ENCODE measurements at places on chromosomes 5 and 9. TPM values are rescaled to one million over a fixed set of nuclear protein-coding genes. Genes with fewer than 3 reads are reported as not detected.
A peak's percentile ranks its signal among the peaks of the same experiment; 100 is the strongest.

The FAM200C gene
- 3.8 TPM for total RNA-seq

The TMEM215 gene
- not detected for total RNA-seq

The TMEM252 gene
- total RNA-seq: not detected

The FAT2 gene
- total RNA-seq: not detected

The COL15A1 gene
- total RNA-seq: 55.9 TPM

The PDCD1LG2 gene
- 2.4 TPM for total RNA-seq

The IQGAP2 gene
- total RNA-seq: 4.2 TPM

- peak; percentile 80 for DNase-seq
Observed at GRCh38 chr5:194102-194501, 2.8 kb downstream of the LRRC14B start.

DNA sequence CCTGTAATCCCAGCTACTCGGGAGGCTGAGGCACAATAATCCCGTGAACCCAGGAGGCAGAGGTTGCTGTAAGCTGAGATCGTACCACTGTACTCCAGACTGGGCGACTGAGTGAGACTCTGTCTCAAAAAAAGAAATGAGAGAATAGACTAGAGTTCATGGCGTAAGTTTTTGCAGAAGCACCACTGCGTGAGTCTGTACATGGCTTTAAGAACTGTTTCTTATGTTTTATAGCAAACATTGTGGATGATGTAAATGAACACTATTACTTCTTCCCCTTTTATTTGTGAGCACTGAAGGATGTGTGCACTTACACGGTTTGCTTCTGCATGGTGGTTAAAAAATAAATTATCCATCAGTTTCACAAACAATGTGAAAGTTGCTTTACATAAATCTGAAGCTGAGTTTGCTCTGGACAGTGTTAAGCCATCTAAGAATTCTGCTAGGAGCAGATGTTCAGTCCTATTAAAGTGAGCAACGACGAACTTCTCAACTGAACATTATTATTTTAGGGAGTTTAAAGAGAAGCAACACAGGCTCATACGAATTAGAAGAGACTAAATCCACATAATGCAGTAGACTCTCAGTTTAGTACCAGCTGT lies 52.5 kb downstream of the ZFAND5 start:
- DNase-seq: no peak

- DNase-seq: peak; percentile 59
Observed at GRCh38 chr5:472076-472655, 29.2 kb downstream of the EXOC3 start.

GRCh38 chr5:115471345-115472063 lies 73.1 kb downstream of the FEM1C start:
- DNase-seq: peak; percentile 65

DNA sequence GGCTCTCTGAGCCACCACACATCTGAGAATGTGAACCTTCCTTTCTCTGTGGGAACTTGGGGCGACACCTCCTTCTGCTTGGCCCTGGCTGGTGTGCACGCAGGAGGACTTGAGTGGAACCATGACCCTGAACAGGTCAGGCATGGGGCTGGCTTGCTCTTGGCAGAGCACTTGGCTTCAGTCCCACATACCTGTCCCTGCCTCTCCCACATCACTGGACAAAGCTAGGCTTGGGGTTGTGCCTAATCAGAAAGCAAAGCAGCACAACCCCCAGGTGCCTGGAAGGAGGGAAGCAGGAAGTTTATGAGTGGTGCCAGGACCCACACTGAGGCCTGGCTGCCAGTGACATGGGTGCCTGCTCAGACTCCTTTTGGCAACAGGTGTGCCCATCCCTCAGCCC lies 13.2 kb downstream of the GADD45G start:
- no peak for DNase-seq

DNA sequence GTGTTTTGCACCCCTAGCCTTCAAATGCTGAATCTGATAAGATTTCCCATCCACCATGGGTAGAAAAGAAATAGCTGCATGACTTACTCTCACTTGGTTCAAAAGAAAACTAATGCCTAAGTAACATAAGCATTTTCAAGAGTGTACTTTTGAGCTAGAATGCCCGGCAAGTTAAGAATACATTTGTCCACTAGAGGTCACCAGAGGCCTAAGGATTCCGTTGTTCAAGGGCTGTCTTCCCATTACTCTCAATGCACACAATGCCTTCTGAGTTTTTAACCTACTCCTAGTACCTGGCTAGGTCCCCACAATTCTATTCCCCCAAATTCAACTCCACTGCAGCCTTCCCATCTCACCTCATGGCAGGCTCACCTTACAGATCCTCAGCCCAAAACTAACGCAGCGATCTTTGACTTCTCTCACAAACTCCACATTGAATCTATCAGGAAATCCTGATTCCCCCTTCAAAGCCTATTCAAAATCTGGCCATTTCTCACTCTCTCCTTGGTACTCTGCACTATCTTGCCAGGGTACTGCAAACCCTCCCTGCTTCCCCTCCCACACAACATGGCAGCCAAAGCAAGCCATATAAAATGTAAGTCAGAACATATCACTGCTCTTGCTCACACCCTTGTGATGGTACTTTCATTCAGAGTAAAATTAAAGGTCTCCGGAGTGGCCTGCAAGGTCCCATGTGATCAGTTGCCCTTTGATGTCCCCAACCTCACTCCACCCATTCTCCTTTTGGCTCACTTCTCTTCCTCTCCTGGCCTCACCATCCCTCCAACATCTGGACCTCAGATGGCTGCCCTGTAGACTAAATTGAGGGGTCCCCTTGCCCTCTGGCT lies 13.4 kb downstream of the OXCT1 start:
- DNase-seq: no peak

DNA sequence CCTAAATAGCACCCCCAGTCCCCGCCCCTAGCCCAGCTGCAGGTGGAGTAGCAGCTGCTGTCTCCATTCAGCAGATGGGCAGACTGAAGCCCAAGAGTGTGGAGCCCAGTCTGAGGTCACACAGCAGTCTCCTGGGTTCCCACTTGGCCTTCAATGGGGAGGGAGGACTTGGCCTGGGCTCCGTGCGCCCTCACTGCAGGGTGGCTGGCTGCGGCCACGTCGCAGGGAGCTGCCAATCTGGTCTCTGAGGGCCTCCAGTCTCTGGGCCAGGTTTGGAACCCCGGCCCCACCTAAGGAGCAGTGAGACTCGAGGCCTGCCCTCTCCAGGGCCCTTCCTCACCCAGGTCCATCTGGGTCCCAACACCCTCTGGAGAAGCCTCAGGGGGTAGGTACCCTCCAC lies 7.4 kb downstream of the KIF12 start:
- DNase-seq: no peak

DNA sequence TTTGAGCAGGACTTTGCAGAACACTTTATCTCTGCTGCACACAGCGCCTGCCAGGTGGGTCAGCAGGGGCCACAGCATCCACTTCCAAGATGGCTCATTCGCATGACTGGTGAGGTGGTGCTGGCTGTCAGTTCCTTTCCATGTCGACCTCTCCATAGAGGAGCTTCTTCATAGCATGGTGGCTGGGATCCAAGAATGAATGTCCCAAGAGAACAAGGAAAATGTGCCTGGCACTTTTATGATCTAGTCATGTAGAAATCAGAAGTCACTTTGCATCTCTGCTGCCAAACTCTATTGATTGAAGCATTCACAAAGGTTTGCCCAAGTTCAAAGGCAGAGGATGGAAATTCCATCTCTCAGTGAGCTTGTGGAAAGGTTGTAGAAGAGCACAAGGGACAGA lies 85.0 kb downstream of the GALNT10 start:
- no peak for DNase-seq

GRCh38 chr5:36891266-36891665 lies 14.7 kb downstream of the NIPBL start:
- no peak for DNase-seq

DNA sequence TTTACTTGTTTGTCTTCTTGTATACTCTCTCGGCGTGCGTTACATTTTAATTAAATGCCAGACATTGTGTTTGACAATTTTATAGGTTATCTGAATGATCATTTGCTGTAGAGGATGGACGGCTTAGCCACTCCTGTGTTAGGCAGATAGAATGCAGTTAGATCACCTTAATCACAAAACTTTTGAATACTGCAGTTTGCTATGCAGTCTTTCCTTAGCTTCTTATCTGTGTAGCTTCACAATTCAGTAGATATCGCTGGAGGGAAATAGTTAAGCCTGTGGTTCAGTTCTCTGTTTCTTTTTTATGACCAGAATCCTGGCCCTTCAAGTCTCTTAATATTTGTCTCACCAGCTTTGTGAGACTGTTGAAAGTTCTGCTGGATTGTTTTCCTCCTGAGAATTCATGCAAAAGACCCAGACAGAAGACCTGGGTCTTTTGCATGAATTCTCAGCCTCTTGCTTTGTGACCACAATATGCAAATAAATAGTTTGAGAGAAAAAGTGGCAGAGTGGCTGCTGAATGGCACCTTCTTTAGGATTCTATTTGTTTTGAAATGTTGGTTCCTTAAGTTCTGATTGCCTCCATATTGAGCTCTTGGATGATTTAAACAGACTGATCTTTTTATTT lies 40.2 kb downstream of the RASA1 start:
- no peak for DNase-seq

GRCh38 chr5:151156507-151157420 lies 815 bp downstream of the ANXA6 start:
- DNase-seq: peak; percentile 50

DNA sequence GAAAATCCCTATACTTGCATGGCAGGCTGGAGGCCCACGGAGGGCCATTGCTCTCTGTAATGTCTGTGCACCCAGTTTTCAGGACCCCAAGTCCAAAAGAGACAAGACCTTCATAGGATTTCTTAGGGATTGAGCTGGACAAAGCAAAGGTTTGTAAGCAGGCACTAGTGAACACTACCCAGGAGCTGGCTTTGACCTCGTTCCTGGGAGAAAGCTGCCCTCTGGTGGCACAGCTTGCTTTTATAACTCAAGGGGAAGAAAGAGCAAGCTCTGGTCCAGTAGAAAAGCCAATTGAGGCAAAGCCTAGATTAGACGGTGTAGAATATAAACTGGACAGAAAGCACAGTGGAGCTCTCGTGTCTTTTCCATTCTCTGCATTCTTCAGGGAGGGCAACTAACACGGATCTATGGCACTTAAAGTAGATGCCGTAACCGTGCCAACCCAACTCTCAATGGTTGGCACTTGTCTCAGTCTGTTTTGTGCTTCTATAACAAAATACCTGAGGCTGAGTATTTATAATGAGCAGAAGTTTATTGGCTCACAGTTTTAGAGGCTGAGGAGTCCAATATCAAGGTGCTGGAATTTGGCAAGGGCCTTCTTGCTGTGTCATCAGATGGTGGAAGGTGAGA lies 7.9 kb downstream of the GABRP start:
- DNase-seq: peak; percentile 62

DNA sequence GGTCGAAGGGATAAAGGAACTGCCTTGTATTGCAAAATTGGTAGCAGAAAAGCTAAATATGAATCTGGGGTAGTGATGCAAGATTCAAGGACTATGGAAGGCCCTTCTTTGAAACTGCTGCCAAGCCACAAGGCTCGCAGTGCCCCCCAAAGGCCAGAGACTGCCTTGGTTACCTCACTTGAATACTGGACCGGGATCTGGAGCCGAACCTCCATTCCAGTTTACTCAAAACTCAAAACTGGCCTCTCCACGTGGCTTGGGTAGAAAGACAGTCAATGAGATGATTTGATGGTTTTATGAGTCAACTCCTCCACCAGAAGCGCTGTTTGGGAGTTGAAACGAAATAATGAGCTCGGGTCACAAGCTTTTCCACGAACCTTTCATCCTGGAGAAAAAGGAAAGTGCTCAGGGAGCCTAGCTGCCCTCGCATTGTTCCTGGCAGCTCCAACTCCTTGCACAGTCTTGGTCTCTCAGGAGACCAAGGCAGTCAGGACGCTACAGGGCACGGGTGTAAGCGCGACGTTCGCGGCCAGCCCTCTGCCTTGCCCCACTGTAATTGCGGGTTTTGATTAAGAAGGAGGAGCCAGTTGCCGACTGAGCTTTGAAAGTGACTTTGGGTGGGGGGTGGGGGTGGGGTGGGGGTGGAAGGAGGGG lies 2.8 kb downstream of the ST8SIA4 start:
- peak; percentile 46 for DNase-seq

- DNase-seq: no peak
Observed at GRCh38 chr9:97903177-97903576, 19.1 kb downstream of the TRMO start.

GRCh38 chr9:13689925-13690324 lies 410.4 kb upstream of the MPDZ start:
- no peak for DNase-seq

GRCh38 chr9:81581986-81582385 lies 107.4 kb downstream of the TLE1 start:
- no peak for DNase-seq

- no peak for DNase-seq
Observed at GRCh38 chr5:151592855-151593408, 1.8 kb upstream of the FAT2 start.

DNA sequence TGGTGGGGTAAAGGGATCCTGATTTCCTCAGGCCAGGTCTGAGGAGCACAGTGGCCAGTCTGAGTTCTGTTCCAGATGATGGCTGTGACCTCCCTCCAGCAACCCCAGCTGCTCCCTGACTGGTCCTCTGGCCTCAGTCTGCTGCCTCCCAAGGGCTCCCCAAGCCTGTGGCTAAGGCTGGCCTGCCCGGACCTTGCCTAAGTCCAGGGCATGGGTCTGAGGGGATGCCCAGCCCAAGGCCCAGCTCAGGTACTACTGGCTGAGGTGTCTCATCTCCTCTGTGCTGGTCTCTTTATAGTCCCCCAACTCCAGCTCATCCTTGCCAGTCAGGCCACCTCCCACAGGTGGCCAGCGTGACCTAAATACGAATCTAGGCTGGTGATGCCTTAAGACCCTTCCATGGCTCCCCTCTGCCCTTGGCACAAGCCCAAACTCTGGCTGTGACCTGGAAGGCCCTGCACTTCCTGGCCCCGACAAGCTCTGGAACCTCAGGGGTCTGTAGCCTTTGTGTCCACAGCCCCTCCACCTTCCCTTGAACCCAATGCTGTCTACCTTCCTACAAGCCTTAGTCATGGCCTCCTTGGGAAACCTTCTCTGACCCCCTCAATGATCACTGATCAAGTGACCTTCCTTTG lies 9.8 kb downstream of the KIF12 start:
- DNase-seq: no peak

- DNase-seq: no peak
Observed at GRCh38 chr9:398085-398484, 183.4 kb downstream of the DOCK8 start.

Measured in Right ventricle myocardium superior (tissue), 1 donor.